Hypothalamus (tissue), 51 donors: ENCODE measurements at places on chromosomes 5 and 9.

- DNase-seq, result no peak
Observed at GRCh38 chr5:181036816-181037364, 3.2 kb upstream of the BTNL9 start.

DNA sequence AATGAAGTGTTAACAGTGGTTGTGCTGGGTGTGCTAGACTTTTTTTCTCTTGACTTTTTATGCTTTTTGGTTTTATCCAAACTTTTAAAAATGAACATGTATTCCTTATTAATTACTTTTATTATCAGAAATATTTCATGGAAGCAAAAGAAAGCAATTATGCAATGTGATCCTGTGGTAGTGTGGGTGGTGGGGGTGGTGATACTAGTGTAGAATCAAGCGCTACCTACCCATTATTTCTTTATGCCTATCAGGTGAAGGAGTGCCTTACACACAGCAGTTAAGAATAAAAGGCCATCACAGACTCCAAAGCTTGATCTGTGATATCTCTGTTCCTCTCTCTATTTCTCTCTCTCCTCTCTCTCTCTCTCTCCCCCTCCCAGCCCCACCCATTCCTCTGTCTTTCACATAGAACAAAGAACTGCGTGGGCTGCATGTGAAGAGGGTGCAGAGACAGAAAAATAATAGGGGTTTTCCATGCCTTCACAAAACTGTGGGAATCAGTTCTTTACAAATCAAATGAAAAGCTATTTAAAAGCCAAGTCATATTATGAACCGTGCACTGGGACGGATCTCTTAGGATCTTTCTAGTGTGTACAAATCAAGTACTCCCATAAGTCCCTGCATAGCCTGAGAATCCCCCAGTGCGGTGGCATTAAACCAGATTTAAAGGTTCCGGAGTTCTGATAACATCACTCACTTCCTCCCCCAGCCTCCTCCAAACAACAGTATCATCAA, 351.2 kb downstream of the RAB3C start:
- DNase-seq, result no peak

DNA sequence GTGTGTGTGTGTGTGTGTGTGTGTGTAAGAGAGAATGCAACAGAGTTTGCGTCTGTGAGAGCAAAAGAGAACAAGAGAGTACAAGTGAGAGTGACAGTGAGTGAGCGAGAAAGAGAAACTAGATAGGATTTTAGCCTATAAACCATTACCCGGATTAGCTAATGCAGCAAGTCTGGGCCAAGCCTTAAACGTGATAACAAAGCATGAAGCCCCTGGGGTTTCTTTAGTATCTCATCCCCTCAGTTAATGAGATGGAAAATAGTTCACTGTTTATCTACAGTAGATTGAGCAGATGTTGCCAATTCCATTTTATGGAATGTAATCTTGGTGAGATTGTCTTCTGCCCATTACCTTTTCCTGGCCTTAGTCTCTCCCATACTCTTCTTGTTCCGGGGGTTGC, 114.5 kb downstream of the MAT2B start:
- no peak for DNase-seq

GRCh38 chr9:127503379-127503921, 52.1 kb downstream of the LRSAM1 start:
- DNase-seq, result no peak

DNA sequence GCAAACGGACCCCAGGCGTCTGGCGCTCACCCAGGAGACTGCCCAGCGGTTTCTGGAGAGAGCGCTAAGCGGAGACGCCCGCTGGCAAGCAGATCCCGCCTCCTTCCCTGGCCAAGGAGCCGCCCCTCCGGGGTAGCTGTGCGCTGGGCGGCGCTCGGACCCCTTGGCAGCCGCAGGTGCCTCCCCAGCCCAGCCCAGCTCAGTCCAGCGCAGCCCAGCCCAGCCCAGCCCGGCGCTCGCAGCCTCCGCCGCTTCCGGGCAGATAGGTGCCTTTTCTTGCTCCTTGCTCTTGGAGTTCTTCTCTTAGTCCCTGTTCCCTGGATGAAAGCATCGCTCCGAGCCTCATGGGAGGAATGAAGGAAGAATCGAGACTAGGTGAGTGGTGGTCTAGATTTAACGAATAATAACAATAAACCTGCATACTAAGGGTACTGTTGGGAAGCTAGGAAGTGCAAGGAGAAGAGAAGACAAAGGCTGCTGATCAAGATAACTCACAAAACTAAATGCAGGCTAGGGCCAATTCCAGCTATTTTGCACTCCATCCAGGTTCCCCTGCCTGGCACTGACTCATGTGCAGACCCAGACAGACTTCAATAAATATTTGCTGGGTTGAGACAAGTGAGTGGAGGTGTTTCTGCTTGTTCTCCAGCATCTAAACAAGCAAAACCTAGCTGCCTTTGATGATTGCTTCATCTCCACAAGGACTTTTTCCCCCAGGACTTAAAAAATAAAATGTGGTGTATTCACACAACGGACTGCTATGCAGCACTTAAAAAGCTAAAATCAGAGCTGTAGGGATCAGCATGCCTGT, at the start of gene STK32A:
Gene STK32A (plus strand): TSS at position 202 of the 811 bp plus-strand sequence. CDS start 4,609 bp downstream, outside the sequence.
- peak; percentile 57 for DNase-seq

DNA sequence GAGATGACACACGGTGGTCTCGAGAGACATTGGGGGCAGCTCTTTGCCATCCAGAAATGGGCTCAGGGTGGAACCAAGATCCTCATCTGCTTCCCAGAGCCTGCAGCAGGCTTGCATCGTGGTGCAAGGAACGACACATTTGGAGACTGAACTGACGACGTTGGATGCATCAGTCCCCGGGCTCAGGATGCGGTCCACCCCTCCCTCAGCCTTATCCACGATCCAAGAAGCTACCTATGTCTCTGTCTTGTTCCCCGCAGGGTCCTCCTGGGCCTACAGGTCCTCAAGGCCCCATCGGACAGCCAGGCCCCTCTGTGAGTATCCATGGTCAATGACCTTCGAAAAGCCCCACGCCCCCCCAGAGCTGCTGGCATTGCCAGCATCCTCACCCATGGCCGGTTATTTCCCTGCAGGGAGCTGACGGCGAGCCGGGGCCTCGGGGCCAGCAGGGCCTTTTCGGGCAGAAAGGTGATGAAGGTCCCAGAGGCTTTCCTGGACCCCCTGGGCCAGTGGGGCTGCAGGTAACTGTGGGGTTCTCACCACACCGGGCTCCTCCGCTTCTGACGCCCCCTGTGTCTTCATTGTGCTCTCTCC, 69.4 kb upstream of the FCN2 start:
- DNase-seq, result no peak

DNA sequence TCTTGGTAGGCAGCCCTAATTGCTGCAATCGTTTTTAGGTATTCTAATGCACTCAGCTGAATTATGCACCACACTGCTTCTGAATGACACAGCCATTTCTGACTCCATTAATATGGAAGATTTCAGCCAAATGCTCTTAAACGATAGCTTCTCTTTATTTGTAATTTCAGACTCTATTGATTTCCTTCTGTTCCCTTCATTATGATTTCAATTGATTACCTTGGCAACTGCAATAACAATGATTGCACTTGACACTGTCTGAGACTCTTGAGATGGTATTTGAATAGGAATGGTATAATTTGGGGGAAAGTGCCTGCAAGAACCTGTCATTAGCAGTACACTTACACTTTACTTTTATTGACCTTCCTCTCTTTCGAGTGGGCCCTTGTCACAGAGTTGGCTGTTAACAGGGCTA, 296.1 kb upstream of the DMAC1 start:
- no peak for DNase-seq

- DNase-seq, result no peak
Observed at GRCh38 chr5:171444582-171444981, 25.1 kb downstream of the FGF18 start.

DNA sequence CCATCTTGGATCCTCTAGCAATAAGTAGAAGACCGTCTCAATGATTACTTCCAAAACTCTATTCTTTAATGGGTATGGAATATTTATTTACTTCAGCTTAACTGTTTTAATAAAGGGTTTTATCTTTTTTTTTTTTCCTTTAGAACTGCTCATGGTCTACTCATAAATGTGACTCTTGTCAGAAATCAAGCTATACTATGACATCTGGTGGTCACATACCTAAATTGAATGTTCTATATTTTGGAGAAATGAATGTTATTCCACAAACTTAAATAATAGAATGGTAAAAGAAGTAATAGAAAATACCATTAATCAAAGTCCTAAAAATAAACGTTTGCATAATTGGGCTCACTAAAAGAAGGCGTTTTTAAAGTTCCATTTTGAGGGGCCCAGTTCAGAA, 131.2 kb upstream of the PLCXD3 start:
- no peak for DNase-seq

- no peak for DNase-seq
Observed at GRCh38 chr5:180769821-180770220, 30.0 kb upstream of the OR2Y1 start.

DNA sequence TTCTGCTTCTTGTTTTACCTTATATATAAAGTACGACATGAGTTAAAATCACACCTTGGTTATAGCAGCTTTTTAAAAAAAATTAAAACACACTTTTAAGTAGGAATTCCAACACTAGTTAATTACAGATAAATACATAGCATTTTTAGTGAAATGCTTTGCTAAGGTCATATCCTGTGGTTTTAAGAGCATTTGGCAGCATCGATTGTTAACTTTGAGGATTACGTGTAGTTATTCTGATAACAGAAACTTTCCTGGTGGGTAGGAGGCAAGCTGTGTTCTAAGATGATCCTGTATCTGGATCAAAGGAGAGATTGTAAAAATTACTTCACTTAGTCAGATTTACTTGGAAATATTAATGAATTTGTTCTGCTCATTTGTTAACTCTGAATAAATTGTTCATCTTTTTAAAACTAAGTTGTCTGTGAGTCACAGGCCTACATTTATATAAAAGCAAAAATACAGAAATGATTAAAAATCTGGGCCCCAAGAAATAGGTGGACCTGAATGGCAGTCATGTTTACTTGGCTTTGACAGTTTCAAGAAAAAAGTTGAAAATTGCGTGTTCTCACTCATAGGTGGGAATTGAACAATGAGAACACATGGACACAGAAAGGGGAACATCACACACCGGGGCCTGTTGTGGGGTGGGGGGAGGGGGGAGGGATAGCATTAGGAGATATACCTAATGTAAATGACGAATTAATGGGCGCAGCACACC, 58.3 kb downstream of the TRIO start:
- DNase-seq, result no peak

GRCh38 chr5:130189961-130190360, 285.7 kb downstream of the CHSY3 start:
- DNase-seq, result no peak

- DNase-seq, result no peak
Observed at GRCh38 chr9:93072383-93072795, 13.9 kb downstream of the SUSD3 start.

- DNase-seq, result no peak
Observed at GRCh38 chr5:93557021-93557604, 23.9 kb downstream of the NR2F1-AS1 start.

DNA sequence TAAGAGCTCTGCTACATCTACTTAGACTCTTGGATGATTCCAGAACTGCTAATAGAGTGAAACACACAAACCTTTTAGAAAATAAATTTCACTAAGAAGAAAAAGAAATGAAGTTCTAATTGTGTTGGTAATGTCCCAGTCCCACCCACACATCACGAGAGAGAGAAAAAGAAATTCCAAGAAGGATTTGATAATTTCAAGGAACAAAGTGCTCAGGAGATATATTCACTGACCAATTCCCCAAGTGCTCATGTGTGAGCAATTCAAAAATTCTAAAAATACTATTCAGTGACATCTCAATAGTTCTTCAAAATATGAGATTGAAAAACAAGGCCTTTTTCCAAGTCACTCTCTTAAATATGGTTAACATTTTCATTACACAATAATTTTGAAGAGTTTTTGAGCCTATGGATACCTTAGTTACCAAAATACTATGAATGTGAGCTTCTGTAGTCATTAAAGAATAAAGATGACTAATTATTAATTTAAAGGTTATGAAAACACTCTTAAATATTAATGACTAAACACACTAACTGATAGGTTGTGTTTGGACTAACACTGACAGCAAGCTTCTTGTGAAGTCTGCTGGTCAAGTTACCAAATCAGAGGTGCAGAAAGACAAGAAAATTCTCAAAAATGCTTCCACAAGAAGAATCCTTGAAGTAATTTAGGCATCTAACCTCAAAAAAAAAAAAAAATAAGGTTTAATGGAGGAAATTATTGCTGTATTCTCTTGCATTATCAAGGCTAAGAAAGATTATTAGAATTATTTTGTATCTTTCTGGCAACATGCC, 245.3 kb downstream of the PDE4D start:
- no peak for DNase-seq

- no peak for DNase-seq
Observed at GRCh38 chr5:163941079-163941478, 435.7 kb downstream of the MAT2B start.

DNA sequence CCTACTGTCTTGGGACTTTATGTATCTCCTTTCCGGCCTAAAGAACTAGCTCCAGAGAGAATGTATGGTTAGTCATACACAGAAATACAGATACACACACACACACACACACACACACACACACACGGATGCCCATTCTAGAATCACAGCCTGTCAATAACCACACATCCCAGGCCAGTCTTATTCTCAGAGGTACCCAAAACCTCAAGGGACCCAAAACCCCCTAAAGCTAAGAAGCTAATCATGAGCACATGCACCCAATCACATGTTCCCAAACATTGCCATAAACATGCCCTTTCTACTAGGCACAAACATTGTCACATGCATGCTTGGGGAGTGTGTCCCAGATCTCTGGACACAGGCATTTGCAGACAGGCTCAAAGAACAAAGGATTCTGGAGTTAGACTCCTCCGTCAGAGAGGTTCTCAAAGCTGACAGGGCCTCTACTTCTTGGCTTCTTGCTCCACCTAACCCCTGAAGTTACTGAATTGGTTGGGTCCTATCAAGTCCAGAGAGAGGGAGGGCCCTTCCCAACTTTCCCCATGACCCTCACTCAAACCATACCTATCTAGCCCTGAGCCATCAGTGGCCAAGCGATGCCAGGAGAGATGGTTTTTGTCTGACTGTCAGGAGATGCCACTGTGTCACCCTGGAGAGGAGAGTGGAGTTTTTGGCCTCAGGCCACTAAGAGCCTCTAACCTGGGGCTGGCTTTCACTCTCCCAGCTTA, 78.7 kb downstream of the NRG2 start:
- DNase-seq, result no peak

- DNase-seq, result no peak
Observed at GRCh38 chr5:126911986-126912385, 118.4 kb downstream of the MARCHF3 start.

DNA sequence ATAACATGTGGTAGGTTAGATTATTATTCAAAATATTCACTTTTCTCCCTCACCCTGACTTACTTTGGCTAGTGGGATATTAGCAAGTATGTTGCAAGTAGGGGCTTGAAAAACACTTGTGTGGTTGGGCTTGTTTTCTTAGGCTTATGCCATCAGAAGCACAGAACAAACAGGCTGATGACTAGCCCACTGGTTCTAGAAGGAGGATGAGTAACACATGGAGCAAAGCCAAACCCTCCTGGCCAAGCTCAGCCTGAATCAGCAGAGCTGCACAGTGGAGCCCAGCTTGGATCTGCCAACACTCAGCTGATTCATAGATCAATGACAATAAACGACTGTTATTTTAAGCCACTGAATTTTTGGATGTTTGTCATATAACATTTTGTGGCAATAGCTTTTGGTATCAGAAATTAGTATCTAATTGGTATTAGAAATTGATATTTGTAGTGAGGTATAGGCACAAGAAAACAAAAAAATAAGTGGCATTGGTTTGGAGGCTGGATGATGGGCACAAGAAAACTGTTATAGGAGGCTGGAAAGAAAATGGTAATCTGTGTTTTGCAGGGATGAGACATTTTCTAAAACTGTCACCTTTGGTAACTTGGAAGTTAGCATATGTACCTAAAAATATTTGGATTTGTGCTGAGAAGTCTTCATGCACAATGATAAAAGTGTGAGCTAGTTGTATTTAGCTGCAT, 46.1 kb upstream of the ZBED3 start:
- DNase-seq, result peak; percentile 88
